ENCODE measurements at places on chromosomes 3 and 15.

- no peak for DNase-seq
Measured at GRCh38 chr3:192422321-192422996, 304.9 kb downstream of the FGF12 start.

DNA sequence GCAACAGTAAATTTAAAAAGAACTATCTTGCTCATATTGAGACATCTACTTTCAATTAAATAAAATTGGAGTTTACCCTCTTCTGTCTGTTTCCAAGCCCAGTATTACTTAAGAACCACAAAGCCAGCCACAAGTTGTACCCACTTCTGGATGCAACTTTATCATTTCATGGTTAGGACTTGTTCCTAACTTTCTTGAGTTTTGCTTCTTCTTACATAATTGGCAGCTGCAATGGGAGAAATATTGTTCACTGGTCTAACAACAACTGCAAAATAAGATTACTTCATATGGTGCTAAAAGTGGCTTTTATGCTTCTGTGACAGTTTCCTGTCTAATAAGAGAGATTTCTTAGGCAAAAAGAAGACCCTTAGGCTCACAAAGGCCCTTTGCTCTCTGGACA lies 240.6 kb downstream of the OTOL1 start:
- no peak for DNase-seq

DNA sequence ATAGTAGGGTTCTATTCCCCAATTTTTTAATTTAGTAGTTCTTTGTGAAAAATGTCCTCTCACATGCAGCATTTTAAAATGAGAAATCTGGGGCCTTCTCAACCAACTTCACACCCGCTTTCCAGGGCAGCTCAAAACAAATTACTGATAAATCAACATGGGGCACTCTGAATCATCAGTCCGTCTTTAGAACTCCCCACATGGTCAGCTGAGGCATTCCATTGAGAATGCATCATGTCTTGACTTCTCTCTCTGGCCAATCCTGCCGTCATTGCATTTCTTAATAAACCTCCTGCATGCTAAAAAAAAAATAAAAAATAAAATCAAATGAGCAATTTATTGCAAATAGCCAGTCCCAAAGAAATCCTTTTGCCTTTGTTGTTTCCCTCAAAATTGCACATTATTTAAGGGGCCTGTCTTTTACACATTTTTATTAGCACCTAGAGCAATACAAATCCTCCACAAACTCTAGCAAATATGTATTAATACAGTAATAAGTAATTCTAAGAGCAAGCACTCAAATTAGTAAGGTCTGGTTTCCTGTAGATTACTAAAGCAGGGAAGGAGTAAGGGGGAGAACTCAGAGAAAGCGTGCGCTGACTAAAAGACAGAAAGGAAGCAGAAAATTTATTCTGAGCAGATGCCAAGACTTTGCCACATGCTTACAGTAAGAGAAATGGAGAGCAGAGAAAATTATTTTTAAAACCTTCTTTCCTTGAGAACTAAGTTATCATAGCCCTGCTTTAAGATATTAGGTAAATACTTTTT lies 175.7 kb downstream of the TNIK start:
- peak; percentile 96 for DNase-seq

DNA sequence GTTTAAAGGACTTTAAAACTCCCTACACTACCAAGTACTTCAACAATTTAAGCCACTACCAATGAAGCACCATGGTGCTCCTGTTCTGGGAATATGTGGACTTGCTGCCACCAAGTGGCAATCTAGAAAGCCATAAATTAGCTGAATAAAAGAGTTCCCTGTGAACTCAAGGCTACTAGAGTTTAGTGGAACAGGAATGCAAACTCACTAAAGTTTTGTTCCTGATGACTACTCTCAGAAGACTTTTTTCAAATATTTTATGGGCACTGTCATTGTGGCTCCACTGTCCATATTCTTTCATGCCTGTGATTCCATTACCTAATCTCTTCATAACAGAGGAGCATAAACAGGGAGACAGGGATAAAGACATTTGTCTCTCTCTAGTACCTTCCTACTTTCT lies 63.9 kb downstream of the TMCC1 start:
- peak; percentile 86 for DNase-seq

DNA sequence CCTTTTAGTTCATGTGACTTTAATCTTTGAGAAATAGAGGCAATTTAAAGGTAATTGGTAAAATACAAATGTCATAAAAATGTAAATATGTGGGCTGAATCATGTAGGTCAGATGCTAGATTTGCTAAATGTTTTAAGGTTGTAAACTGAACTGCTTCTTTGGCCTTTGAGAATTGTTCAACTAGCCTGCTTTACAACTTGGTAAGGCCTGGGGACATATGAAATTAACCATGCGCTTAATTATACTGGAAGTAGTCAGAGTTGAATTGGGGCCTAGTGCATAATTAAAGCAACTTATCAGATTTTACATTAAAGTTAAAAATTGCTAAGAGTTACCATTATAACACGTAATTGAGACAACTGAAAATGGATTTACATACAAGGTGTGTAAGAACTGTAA lies 21.0 kb upstream of the TMEM45A start:
- no peak for DNase-seq

- no peak for DNase-seq
Measured at GRCh38 chr3:184348057-184348382, 10.6 kb downstream of the FAM131A start.

GRCh38 chr15:69784798-69785566 lies 312.7 kb downstream of the TLE3 start:
- DNase-seq, result no peak

Measured in stromal cell of bone marrow (primary cell).